Activated naive CD4-positive, alpha-beta T cell treated with anti-CD3 and anti-CD28 coated beads for 36 hours (primary cell): ENCODE measurements at places on chromosomes 1 and 21. TPM values are rescaled to one million over a fixed set of nuclear protein-coding genes. Genes with fewer than 3 reads are reported as not detected.

DNA sequence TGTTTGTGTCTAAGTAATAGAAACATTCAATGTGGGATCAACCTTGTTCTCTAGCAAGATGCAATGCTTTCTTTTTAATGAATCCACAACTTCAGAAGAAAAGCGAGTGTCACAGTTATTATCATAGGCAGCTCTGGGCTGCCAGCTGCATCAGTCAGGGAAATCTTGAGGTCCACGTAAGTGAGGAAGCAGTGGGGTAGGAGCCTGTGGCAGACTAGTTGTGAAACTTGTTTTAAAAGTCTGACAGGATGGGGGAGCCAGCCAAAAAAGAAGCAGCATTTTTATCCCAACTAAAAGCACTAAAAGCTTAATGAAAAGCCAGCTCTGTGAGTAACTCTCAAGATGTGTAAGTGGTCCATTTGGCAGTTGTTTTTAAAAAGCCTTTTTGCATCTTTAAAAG is 113.1 kb downstream of the ZNF326 start:
- no peak for DNase-seq
- H3K27ac ChIP-seq = no peak overlapping the region
- no peaks in the 10 kb centered on the region for H3K4me1 ChIP-seq
- peaks cover 16% of the 10 kb centered on the region for H3K27me3 ChIP-seq
- no peaks in the 10 kb centered on the region for H3K36me3 ChIP-seq

Gene WNT3A
- not detected for total RNA-seq

DNA sequence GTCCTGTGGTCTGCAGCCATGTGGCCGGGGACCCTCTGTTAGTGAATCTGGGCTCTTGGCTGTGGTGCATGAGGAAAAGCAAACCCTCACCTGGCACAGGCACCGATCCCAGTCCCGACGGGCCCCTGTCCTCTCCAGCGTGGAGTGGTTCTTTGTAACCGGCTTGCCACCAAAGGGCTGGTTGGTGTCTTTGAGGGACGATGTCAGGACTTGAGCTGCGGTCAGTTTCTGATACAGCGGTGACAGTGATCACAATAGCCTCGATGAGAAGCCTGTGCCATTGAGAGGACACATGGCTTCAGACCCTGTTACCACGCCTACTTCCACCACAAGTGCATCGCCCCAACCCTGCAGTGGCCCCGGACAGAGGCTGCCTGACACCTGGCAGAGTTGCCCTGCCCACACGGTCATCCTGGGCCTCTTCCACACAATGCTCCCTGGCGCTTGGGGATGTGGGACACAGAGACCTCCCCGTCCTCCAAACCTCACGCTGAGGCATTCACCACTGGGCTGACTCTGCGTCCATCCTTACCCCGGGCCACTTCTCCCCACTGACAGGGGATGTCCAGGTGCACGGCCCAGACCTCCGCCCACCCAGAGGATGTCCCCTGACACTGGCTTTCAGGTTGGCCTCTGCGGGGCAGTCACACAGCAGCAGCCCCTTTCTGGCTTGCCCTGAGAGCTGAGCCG is 18.8 kb upstream of the ACTRT2 start:
- no peaks in the 10 kb centered on the region for H3K36me3 ChIP-seq
- no peaks in the 10 kb centered on the region for H3K4me1 ChIP-seq
- peaks cover 3% of the 10 kb centered on the region for H3K27me3 ChIP-seq
- H3K27ac ChIP-seq = no peak overlapping the region
- no peak overlapping the region for H3K4me3 ChIP-seq

- H3K4me3 ChIP-seq = no peak overlapping the region
- no peak for DNase-seq
- no peak overlapping the region for H3K27ac ChIP-seq
- H3K36me3 ChIP-seq = no peaks in the 10 kb centered on the region
- peaks cover 14% of the 10 kb centered on the region for H3K4me1 ChIP-seq
- H3K27me3 ChIP-seq = no peaks in the 10 kb centered on the region
Measured at GRCh38 chr1:198499588-198499987, 40.9 kb downstream of the ATP6V1G3 start.

Gene ADPRS
- total RNA-seq = 23.2 TPM

DNA sequence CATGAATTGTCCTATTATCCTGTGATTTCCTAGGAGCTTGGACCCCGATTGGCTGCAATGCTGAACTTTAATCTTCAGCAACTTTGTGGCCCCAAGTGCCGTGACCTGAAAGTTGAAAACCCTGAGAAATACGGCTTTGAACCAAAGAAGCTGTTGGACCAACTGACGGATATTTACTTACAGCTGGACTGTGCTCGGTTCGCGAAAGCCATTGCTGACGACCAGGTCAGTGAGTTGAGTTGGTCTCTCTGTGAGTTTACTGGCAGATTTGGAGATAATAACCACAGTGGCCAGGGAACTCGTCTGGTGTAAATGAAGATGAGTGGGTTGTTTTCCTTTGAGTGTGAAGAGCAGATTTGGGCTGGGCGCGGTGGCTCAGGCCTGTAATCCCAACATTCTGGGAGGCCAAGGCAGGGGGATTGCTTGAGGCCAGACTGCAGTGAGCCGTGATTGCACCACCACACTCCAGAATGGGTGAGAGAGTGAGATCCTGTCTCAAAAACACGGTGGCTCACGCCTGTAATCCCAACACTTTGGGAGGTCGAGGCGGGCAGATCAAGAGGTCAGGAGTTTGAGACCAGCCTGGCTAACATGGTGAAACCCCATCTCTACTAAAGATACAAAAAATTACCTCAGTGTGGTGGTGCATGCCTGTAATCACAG is 39.1 kb upstream of the KIF1B start:
- no peak for DNase-seq
- H3K4me1 ChIP-seq = peaks cover 40% of the 10 kb centered on the region
- peaks cover 38% of the 10 kb centered on the region for H3K36me3 ChIP-seq
- no peak overlapping the region for H3K4me3 ChIP-seq
- H3K27ac ChIP-seq = no peak overlapping the region

- H3K4me1 ChIP-seq = peaks cover 47% of the 10 kb centered on the region
- no peaks in the 10 kb centered on the region for H3K36me3 ChIP-seq
- H3K4me3 ChIP-seq = peak overlapping the region; percentile 91
Measured at GRCh38 chr1:235867903-235868469, 1.3 kb upstream of the LYST start.

DNA sequence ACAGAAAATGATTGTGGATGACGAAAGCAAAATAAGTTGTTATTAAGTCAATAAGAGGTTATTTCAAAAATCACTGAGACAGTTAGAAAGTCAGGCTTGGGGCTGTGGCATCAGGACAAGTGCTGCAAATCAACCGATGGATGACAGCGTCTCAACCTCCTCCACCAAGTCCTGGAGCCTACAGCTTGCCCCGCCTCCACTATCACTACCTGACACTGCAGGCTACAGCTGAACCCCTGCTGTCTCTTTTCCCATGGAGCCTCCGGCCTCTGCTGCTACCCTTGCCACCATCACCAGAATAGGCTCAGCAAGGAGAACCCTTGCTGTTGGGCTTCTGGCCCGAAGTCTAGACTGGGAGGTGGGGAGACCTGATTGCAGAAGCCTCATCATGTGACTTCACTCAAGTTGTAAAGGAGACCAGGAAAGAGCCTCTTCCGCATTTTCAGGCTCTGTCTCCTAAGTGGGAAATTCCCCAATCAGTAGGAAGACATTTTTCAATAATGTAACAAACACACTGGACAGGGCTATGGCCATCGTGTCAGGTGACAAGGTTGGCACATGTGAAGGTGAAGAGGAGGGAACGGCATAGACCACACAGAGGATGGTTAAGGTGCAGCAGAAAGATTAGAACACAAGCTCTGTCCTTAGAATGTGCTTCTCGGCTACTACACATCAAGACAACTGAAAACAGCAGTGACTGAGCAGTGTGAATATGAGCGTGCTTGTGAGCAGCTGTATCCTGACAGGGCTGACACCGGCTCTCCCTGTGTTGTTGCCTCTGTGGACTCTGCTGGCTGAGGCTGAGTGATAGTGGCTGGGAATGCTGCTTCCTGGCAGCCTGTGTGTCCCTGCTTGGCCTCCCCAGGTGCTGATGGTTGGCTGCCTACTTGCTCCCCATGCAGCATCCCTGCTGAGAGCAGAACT is 660.7 kb downstream of the PTPRU start:
- H3K36me3 ChIP-seq = no peaks in the 10 kb centered on the region
- DNase-seq = no peak
- H3K27ac ChIP-seq = no peak overlapping the region
- peaks cover 25% of the 10 kb centered on the region for H3K27me3 ChIP-seq

DNA sequence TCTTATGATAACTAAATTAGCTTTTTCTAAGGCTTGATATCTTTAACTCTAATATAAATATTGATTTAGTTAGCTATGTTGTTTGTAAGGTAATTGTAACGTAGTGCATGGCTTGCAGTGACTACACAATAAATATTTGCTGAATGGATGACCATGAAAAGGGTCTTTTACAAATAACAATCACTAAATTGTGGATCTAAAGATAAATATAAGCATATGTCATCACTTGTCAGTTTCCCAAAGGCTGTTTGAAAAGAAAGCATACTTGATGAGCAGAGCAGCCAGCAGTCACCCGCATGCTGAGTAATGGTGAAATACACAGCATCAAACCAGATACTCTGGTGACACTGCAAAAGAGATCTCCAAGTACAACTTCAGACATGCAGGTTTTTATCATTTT is 92.5 kb upstream of the FMN2 start:
- H3K27me3 ChIP-seq = peaks cover 53% of the 10 kb centered on the region
- no peak for DNase-seq
- no peak overlapping the region for H3K27ac ChIP-seq

DNA sequence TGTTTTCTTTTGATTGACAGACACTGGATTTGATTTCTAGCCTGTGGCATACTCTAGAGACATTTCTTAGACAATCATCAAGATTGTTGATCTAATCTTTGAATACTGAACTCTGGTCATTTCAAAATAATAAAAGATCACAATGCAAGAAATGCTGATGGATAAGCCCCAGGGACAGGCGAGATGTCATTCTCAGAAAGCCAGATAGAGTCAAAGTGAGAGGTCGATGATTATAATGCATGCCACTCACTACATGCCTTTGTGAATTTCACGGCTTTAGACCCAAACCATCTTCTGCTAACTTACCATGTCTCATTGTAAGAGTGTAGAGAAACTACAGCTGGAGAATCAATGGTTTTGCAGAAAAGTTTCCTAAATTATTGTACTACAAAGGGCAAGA is 257.1 kb downstream of the DYRK1A start:
- no peak overlapping the region for H3K4me3 ChIP-seq
- H3K27ac ChIP-seq = no peak overlapping the region
- H3K27me3 ChIP-seq = peaks cover 7% of the 10 kb centered on the region
- no peaks in the 10 kb centered on the region for H3K36me3 ChIP-seq
- H3K4me1 ChIP-seq = no peaks in the 10 kb centered on the region
- DNase-seq = no peak

- no peaks in the 10 kb centered on the region for H3K27me3 ChIP-seq
- no peak for DNase-seq
- no peak overlapping the region for H3K4me3 ChIP-seq
- H3K4me1 ChIP-seq = peaks cover 5% of the 10 kb centered on the region
- H3K36me3 ChIP-seq = no peaks in the 10 kb centered on the region
- no peak overlapping the region for H3K27ac ChIP-seq
Measured at GRCh38 chr1:87451229-87451920, 122.7 kb downstream of the LMO4 start.

DNA sequence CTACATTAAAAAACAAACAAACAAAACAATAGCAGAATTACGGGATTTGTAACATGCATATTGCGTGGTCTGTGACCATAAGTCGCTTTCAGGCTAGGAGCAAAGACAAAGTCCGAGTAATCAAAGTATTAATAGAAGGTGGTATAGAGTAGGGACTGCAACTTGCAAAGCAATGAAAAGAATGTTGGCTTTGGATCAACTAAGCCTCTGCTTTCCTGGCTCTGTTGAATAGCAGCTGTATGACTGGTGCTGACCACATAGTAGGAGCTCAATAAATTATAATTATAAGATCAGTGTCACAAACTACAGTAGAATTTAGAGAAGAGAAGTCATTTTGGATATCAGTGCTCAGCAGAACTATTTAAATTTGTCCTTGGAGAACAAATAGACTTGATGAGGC is 586.4 kb downstream of the DPYD start:
- no peak for DNase-seq
- no peaks in the 10 kb centered on the region for H3K27me3 ChIP-seq
- no peak overlapping the region for H3K4me3 ChIP-seq

Gene ST6GALNAC3
- total RNA-seq = 2.5 TPM

DNA sequence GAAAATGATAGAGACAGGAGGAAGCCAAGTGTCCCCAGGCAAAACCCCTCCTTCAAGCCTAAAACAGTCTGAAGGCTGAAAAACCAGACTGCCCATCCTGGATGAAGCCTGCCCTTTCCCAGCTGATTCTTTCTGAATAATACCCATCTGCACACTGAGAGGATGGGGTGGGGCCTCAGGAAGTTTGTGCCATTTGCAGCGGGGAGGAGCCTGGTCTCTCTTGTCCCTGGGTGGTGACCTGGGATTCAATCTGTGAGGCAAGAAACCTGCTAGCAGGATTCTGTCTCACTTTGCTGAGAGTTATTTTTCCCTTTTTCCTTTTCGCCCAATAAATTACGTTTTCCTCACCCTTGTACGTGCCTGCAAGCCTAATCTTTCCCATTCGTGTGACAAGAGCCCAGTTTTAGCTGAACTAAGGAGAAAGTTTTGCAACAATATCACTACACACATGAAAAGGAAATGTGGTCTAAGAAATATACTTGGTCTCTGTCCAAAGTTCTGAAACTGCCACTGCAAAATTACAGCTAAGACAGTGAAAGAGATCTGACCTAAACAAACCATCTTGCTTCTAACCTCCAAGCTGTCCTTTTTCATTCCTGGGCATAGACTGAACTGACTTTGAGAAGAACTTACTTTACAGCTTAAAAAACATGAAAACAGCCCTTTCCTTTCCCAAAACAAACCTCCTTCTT is 105.0 kb downstream of the COP1 start:
- no peaks in the 10 kb centered on the region for H3K27me3 ChIP-seq
- H3K27ac ChIP-seq = no peak overlapping the region
- DNase-seq = no peak
- no peak overlapping the region for H3K4me3 ChIP-seq
- peaks cover 12% of the 10 kb centered on the region for H3K4me1 ChIP-seq

Gene CSF1
- 12.0 TPM for total RNA-seq

Gene ETNK2
- 0.93 TPM for total RNA-seq

DNA sequence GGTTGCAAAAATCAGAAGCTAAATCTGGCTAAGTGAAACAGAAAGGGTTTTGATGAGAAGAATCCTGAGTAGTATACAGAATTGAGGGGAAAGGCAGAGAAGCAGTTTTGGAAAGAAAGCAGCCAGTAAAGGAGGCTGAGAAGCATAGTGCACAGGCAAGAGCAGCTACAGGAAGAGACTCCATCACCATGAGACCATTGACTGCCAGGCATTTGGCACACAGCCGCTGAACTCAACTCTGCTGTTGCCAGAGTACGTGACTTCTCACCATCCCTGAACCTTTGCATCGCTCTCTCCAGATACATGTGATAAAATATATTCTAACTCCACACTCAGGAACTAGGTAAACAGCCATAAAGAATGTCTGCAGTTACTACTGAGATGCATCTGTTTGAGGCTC is 128.3 kb upstream of the C1orf21 start:
- no peak for DNase-seq
- H3K36me3 ChIP-seq = no peaks in the 10 kb centered on the region
- H3K4me3 ChIP-seq = no peak overlapping the region
- no peaks in the 10 kb centered on the region for H3K4me1 ChIP-seq
- no peak overlapping the region for H3K27ac ChIP-seq

Gene ADGRL4
- not detected for total RNA-seq
